Lung microvascular endothelial cell (primary cell): ENCODE measurements at places on chromosomes 1 and 21. TPM values are rescaled to one million over a fixed set of nuclear protein-coding genes. Genes with fewer than 3 reads are reported as not detected.

TEX38 gene
- under 0.01 TPM in 1 of 2 replicates, not detected in the other for total RNA-seq

DNA sequence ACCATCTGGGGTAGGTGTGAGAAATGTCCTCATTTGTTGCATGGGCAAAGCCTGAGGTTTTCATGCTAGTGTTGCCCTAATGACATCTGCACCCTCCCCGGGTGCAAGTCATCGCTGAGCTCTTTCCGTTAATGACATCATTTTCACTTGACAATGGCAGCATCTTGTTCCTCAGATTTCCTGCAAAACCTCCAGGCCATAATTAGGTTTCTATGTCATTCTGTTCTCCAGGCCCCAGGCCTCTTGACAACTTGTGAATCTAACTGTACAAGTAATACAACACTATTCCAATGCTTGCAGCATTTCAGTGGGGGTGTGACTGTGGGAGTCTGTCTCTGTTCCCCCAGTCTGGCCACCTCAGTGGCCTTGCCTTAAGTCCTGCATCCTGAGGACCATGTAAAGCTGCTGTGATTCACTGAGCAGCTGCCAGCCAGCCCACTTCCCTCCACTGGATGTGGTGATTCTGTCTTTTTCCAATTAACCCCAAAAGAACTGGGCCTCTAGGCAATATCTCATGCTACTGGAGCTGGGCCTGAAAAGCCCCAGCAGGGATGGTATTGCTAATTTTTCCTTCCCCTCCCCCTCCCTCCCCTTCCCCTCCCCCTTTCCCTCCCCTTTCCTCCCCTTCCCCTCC is 22.8 kb downstream of the RAB7B start:
- DNase-seq = peak; percentile 76

DNA sequence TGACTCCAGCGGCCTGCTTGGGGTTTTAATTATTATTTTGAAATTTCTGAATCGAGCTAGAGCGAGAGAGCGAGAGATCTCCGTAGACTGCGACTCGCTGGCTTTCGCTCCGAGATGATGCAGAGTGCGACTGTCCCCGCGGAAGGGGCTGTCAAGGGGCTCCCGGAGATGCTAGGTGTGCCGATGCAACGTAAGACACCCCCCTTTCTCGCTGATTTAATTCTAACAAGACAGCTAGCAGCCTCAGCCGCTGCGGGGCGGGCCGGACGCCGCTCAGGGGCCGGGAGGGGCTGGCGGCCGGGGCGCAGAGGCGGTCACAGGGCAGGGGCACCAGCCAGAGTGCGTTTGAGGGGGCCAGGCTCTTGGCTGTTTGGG is 339 bp downstream of the LHX4 start:
- no peak for DNase-seq

DNA sequence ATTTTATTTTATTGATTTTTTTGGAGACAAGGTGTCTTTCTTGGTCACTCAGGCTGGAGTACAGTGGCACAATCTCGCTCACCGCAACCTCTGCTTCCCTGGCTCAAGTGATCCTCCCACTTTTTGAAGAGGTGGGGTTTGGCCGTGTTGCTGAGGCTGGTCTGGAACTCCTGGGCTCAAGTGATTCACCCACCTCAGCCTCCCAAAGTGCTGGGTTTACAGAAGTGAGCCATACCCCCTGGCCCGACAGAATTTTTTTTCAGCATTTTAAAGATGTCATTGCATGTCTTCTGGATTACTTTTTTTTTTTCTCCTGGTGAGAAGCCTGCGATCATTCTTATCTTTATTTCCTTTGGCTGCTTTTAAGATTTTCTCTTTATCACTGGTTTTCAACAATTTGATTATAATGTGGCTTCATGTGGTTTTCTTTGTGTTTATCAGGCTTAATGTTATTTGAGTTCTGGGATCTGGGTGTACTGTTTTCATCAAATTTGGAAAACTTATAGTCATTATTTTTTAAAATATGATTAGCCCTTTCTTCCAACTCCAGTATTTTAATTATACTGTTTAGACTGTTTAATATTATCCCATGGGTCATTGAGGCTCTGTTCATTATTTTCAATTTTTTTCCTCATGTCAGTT is 23.1 kb upstream of the PTBP2 start:
- no peak for DNase-seq

- DNase-seq = no peak
Observed at GRCh38 chr1:35809114-35810095, 1.6 kb downstream of the AGO4 start.

GRCh38 chr1:204417074-204417997 is 5.7 kb upstream of the PPP1R15B start:
- peak; percentile 96 for DNase-seq

DNA sequence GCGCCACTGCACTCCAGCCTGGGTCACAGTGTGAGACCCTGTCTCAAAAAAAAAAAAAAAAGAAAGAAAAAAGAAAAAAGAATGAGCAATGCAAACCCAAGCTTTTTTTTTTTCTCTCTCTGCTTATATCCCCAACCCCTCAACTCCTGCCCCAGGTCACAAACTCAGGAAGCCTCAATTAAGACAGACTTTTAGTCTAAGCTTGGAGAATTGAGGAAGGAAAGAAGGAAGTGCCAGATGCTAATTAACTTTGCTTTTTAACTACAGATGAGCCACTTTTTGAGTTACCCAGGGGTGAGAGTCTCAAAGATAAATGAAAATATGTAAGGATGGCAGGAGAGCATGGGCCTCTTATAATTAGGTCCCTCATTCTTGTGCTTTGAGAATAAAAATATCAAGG is 33.3 kb downstream of the PIK3CD start:
- no peak for DNase-seq

GRCh38 chr21:23507501-23507900 is 2099.8 kb downstream of the MRPL39 start:
- no peak for DNase-seq
